IMR-90 (cell line): ENCODE measurements at places on chromosomes 2 and 18. TPM values are rescaled to one million over a fixed set of nuclear protein-coding genes. Genes with fewer than 3 reads are reported as not detected.

Gene MRO
- total RNA-seq = not detected in 2 replicates

Gene AFF3
- 13.9 and 14.3 TPM in 2 replicates for total RNA-seq

- H3K27me3 ChIP-seq = peaks cover 22% of the 10 kb centered on the region
- no peaks in the 10 kb centered on the region for H3K4me1 ChIP-seq
- H3K4me3 ChIP-seq = no peak overlapping the region
- DNase-seq = no peak
- no peak overlapping the region for H3K27ac ChIP-seq
- no peaks in the 10 kb centered on the region for H3K36me3 ChIP-seq
These were observed 41.8 kb upstream of the GBX2 start for GRCh38 chr2:236209996-236210395.

- H3K27me3 ChIP-seq = peaks cover 5% of the 10 kb centered on the region
- no peak overlapping the region for H3K27ac ChIP-seq
- DNase-seq = no peak
- H3K36me3 ChIP-seq = no peaks in the 10 kb centered on the region
These were observed 16.6 kb upstream of the ZNF396 start for GRCh38 chr18:35393716-35394115.

DNA sequence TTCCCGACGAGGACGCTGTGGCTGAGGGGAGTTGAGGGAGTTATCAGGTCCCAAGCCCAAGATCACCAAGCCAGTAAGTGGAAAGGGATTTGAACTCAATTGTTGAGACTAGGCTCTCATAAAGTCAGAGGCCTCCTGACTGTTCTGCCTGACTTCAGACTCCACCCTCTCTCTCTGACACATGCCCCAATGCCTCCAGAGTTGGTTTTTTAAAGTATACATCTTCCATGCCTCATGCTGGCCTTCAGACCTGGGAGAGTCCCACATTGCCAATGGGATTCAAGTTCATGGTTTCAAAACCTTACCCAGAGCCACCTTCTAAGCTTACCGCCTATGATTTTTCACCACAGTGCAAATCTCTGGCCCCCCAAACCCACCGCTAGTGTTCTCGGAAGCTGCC is 100.8 kb downstream of the RTN4 start:
- peaks cover 31% of the 10 kb centered on the region for H3K4me1 ChIP-seq
- H3K27ac ChIP-seq = no peak overlapping the region
- no peaks in the 10 kb centered on the region for H3K27me3 ChIP-seq
- H3K4me3 ChIP-seq = no peak overlapping the region
- peak; percentile 79 for DNase-seq
- H3K36me3 ChIP-seq = no peaks in the 10 kb centered on the region

GRCh38 chr18:49447810-49448745 is 12.4 kb downstream of the DYM start:
- H3K27ac ChIP-seq = no peak overlapping the region
- H3K27me3 ChIP-seq = no peaks in the 10 kb centered on the region
- H3K4me3 ChIP-seq = no peak overlapping the region
- DNase-seq = peak; percentile 70
- H3K4me1 ChIP-seq = no peaks in the 10 kb centered on the region
- no peaks in the 10 kb centered on the region for H3K36me3 ChIP-seq

DNA sequence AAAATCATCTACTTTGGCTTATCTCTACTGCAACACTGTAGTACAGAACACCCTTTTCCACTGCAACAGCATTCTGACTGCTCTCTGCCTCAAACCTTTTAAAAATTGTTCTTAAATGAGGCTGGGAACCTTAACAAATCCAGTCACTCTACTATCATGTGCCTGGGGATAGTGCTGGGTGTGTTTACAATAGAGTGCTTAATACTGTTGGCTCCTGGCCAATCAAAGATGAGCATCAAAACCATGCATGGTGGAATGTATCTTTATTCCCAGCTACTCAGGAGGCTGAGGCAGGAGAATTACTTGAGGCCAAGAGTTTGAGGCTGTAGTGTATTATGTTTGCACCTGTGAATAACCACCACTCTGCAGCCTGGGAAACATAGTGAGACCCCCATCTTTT is 7.4 kb downstream of the ANKAR start:
- H3K4me3 ChIP-seq = no peak overlapping the region
- H3K27ac ChIP-seq = no peak overlapping the region
- DNase-seq = peak; percentile 25
